Liver (tissue), 10 donors: ENCODE measurements at places on chromosomes 6 and 20. TPM values are rescaled to one million over a fixed set of nuclear protein-coding genes. Genes with fewer than 3 reads are reported as not detected.

DNA sequence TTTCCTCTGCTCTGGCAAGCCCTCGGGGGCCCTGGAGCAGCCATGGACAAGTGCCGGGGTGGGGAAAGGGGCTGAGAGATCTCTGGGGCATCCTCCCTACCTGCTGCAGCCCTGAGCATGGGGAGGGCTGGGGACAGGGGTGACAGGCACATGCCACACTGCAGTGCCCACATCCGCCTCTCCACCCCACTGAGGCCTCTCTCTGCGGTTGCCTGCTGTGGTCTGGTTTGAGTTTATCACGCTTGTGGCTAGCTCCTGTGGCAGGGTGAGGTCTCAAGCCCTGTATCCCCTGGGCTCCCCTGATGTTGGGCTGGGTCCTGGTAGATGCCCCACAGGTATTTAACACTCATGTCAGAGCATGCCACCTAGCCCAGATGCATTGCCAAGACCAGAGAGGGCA is 52.9 kb upstream of the MLN start:
- DNase-seq = no peak
- H3K4me3 ChIP-seq = no peak overlapping the region
- H3K27ac ChIP-seq = no peak overlapping the region
- H3K27me3 ChIP-seq = no peaks in the 10 kb centered on the region
- H3K4me1 ChIP-seq = no peaks in the 10 kb centered on the region

- H3K36me3 ChIP-seq = no peaks in the 10 kb centered on the region
- H3K27me3 ChIP-seq = no peaks in the 10 kb centered on the region
- DNase-seq = peak; percentile 55
- H3K27ac ChIP-seq = peak overlapping the region; percentile 51
- peak overlapping the region; percentile 64 for H3K4me3 ChIP-seq
These were observed 637 bp downstream of the ABHD12 start for GRCh38 chr20:25389858-25390537.

GRCh38 chr6:105713474-105714118 is 310.7 kb upstream of the PREP start:
- no peak for DNase-seq
- no peak overlapping the region for H3K27ac ChIP-seq
- H3K4me3 ChIP-seq = no peak overlapping the region
- no peaks in the 10 kb centered on the region for H3K36me3 ChIP-seq
- no peaks in the 10 kb centered on the region for H3K4me1 ChIP-seq
- H3K27me3 ChIP-seq = no peaks in the 10 kb centered on the region

GRCh38 chr6:22062807-22063408 is 233.9 kb downstream of the PRL start:
- no peaks in the 10 kb centered on the region for H3K36me3 ChIP-seq
- no peaks in the 10 kb centered on the region for H3K4me1 ChIP-seq
- DNase-seq = no peak
- H3K27ac ChIP-seq = no peak overlapping the region
- no peak overlapping the region for H3K4me3 ChIP-seq

- no peaks in the 10 kb centered on the region for H3K27me3 ChIP-seq
- no peaks in the 10 kb centered on the region for H3K4me1 ChIP-seq
- no peaks in the 10 kb centered on the region for H3K36me3 ChIP-seq
- no peak overlapping the region for H3K4me3 ChIP-seq
These were observed 141.6 kb upstream of the THBS2 start for GRCh38 chr6:169395080-169395805.

- H3K36me3 ChIP-seq = no peaks in the 10 kb centered on the region
- H3K27me3 ChIP-seq = no peaks in the 10 kb centered on the region
- peaks cover 4% of the 10 kb centered on the region for H3K4me1 ChIP-seq
- no peak overlapping the region for H3K27ac ChIP-seq
These were observed 19.2 kb downstream of the NCOA6 start for GRCh38 chr20:34806255-34806654.

- peaks cover 10% of the 10 kb centered on the region for H3K4me1 ChIP-seq
- no peak for DNase-seq
- H3K27me3 ChIP-seq = no peaks in the 10 kb centered on the region
- no peak overlapping the region for H3K27ac ChIP-seq
These were observed 22.6 kb downstream of the GHRH start for GRCh38 chr20:37238935-37239451.

GRCh38 chr6:34374069-34374468 is 18.4 kb downstream of the NUDT3 start:
- DNase-seq = no peak
- no peak overlapping the region for H3K27ac ChIP-seq
- no peaks in the 10 kb centered on the region for H3K27me3 ChIP-seq
- no peaks in the 10 kb centered on the region for H3K36me3 ChIP-seq
- H3K4me1 ChIP-seq = no peaks in the 10 kb centered on the region

DNA sequence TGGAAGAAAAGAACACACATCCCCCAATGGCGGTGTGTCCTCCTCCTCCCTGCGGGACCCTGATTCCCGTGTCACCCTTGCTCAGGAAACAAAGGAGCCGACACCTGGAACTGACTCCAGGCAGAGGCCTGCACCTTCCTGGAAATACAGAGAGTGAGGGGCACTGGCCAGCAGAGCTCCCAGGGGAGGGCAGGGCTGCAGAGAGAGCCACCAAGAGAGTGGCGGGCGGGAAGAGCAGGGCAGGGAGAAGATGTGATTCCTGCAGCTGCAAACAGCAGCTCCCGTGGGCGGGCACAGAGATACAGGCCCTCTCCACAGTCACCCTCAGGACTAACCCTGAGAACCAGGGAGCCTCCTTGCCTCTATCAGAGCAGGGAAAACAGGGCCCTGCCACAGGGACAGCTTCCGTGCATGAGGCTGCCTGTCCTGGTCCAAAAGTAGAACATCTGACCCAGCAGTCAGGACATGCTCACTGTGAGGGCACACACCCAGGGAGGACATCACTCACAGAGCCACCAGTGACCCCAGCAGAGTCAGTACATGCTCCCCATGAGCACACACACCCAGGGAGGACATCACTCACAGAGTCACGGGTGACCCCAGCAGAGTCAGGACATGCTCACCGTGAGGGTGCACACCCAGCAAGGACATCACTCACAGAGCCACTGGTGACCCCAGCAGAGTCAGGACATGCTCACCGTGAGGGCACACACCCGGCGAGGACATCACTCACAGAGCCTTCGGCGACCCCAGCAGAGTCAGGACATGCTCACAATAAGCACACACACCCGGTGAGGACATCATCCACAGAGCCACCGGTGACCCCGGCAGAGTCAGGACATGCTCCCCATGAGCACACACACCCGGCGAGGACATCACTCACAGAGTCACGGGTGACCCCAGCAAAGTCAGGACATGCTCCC is 193.1 kb downstream of the DLL1 start:
- H3K27ac ChIP-seq = no peak overlapping the region
- DNase-seq = peak; percentile 27
- no peaks in the 10 kb centered on the region for H3K36me3 ChIP-seq

DNA sequence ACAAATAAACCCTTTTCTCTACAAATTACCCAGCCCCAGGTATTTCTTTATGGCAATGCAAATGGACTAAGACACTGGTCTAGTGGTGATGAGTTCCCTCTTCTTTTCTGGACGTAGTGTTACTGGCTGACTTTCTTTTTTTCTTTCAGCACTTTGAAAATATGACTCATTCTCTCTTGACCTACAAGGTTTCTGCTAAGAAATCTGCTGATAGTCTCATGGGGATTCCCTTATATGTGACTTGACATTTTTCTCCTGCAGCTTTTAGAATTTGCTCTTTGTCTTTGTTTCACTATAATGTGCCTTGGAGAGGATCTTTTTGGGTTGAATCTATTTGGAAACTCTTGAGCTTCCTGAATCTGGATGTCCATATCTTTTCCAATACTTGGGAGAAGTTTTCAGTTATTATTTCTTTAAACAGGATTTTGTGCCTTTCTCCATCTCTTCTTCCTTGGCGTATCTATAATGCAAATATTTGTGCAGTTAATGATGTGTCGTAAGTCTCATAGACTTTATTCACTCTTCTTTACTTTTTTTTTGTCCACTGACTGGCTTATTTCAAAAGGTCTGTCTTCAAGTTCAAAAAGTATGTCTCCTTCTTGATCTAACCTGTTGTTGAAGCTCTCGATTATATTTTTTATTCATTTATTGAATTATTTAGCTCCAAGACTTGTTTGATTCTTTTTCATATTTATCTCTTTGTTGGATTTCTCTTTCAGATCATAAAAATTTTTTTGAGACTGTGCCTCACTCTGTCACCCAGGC is 42.2 kb upstream of the TPD52L1 start:
- no peak for DNase-seq
- no peaks in the 10 kb centered on the region for H3K36me3 ChIP-seq

Gene IP6K3
- 7.0 TPM for total RNA-seq

Gene CNKSR3
- total RNA-seq = 22.7 TPM

Gene C6orf118
- total RNA-seq = not detected

Gene SLC18B1
- 5.6 TPM for total RNA-seq
